ENCODE measurements at places on chromosomes 4 and X.

DNA sequence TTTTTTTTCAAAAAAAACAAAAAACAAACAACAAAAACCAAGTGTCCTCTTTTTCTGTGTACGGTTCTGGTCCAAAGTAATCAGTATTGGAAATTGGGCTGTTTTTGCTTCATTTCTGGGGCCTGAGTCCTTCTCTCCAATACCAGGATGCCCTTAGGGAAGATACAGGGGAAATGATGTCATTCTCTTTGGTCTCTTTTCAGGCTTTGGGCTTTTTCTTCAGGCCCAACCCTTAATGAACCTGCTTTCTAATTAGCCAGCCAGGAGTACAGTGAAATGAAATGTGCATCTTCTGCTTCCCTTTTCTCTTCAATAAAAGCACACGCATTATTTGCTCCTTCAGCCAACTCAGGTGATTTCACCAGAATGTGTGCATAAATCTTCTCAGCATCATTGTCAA, 52.6 kb upstream of the RBPJ start:
- no peak for DNase-seq

GRCh38 chr4:159787901-159788300, 685.0 kb downstream of the RAPGEF2 start:
- DNase-seq, result no peak

- no peak for DNase-seq
Measured at GRCh38 chr4:55251342-55251741, 94.7 kb upstream of the SRD5A3 start.

- DNase-seq, result no peak
Measured at GRCh38 chr4:85708468-85708867, 233.5 kb downstream of the ARHGAP24 start.

DNA sequence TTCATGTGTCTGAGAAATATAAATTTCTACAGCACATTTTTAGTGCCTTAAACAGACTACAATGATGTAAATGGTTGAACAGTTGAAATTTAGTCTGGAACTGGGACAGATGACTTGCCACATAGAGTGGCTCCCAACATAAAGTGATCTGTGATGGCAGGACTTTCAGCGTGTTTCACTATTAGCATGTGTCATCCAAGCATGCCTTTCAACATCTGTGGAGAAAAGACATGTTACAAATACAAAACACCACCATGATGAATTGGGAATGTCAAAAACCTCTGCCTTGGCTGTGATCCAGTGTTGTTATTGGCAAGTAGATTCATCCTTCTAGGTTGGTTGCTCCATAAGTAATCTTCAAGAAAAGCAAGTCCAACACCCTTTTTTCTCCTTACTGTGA, 348.7 kb downstream of the MAPK10 start:
- no peak for DNase-seq
